ENCODE measurements at places on chromosomes 7 and 10.

- DNase-seq: no peak
Measured at GRCh38 chr7:82323806-82324205, 119.8 kb downstream of the CACNA2D1 start.

DNA sequence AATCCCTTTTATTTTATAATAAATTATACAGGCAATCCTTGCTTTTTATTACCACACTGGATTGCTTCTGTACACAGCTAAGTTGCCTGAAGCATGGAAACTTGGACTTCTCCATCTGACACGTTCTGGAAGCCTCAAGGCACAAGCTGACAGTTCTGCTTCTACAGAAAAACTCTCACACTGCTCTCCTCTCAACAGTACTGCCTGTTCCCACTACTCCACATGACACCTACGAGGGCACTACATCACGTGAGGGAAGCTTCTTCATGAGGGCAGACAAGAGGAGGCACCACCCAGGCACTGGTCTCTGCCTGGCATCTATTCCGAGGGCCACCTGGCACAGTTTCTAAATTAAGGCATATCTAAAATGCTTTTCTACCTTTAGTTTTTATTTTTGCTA lies 16.8 kb upstream of the FAM133B start:
- DNase-seq: no peak

- no peak for DNase-seq
Measured at GRCh38 chr7:102934239-102934638, 21.4 kb downstream of the LRRC17 start.

GRCh38 chr7:23315366-23315765 lies 16.2 kb downstream of the MALSU1 start:
- DNase-seq: no peak

DNA sequence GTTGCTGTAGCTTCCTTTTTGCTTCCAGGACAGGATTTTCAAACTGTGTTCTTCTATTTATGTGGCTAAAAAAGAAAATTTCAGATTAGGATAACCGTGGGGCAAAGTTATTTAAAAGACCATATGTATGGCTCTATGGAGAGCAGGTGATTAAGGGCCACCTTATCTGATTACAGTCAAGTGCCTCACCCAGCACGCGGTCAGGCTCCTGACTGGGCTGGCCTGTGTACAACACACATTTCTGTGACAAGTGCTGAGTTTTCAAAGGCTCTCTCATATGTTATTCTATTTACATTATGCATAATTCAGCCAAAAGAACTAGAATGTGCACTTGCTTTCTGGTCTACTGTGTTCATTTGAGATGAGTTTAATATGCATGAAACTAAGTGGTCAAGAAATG lies 547.4 kb downstream of the PHTF2 start:
- no peak for DNase-seq

DNA sequence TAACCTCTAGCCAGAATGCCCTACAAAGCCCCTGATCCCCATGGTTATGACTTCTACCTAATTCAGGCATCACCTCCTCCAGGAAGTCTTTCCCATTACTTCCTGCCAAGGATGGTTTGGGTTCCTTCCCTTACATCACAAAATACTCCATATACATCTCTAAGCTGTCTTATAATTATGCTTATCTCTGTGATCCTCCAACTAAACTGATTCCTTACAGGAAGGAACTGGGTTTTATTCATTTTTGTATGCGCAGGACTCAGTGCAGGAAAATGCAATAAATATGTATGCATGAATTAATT lies 41.3 kb downstream of the PIP4K2A start:
- no peak for DNase-seq

DNA sequence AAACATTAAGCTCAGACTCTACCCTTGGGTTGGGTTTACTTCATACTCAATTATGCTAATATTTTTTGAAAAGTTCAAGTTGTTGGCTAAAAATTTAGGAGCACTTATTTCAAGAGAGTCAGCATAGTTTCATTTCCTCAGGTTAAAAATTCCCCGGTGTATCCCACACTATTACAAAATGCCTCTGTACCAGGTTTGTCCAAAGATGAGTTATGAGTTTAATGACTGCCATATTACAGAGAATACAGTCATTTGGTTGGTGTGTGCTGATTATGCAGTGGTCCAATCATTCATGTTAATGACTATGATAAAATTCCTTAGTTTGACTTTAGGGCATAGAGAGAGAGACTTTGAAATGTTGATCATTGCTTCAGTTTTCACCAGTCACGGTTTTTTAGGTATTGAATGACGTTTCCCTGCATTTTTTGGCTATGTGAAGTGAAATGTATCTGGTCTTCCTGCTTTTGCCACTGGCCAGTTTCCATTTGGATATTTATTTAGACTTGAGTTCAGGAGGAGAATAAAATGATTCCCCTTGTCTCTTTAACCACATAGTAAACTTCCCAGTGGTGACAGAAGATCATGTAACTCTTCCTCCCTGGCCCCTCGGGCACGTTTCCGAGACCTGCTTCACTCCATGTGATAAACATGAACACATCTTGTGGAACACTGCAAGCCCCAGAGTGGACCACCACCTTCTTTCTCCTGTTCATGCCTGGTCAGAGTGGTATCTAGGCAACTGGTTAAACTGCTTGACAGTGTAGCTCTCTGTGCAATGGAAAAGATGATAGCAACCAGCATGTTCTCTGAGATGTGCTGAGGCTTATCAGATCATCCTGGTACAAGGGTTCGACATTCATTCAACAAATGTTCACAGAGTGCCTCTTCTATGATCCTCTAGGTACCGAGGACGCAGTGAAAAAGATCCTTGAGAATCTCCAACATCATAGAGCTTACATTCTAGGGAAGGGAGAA lies 153.6 kb downstream of the CACNB2 start:
- DNase-seq: no peak

GRCh38 chr7:29063872-29064271 lies 82.5 kb downstream of the CPVL start:
- DNase-seq: no peak

- no peak for DNase-seq
Measured at GRCh38 chr7:3094701-3095445, 51.2 kb upstream of the CARD11 start.

GRCh38 chr10:86684331-86685097 lies 16.2 kb downstream of the LDB3 start:
- DNase-seq: peak; percentile 11

GRCh38 chr7:100563809-100564400 lies 9.8 kb downstream of the SAP25 start:
- DNase-seq: peak; percentile 77

DNA sequence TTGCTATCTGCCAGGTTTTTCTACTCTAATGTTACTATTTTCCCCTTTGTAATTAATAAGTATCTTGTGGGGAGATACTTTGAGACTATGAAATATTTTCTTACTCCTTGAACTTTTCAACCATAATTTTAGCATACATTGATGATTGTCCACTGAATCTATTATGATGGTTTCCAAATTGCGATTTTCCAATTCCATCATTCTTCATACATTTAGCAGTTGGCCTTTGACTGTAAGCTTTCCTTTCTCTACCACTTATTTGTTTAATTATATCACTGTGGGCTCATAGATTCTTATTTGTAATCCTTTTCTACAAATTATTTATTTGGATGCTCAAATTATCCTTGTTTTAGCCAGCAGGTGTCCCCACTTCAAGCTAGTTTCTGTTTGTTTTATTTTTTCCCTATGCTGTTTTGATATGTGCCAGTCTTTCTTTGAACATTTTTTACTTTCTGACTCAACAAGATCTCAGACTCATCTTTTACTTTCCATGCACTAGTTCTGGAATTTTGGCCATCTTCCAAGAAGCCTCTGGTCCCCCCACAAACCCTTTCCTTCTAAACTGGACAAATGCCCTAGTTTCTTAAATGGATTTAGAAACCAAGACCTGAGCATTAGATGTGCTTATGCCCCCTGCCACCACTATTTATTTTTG lies 11.4 kb upstream of the MRPS16 start:
- peak; percentile 63 for DNase-seq

DNA sequence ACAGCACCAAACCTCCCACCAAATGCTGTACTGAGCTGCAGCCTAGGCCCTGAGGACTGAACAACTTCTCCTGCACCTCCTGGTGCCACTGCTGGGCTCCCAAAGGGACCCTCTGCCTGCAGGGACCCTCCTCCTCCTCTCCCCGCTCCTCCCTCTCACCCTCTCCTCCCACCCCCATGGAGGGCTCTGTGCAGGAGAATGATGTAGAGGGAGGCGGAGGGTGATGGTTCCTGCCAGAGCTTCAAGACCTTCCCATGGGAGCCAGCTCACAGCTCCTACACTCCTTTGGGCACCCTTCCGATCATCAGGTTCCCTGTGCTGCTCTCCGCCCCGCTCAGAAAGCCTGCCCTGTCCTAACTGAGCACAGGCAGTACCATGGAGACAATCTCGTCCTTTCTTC lies 97.7 kb downstream of the PRKAG2 start:
- no peak for DNase-seq

GRCh38 chr7:6489612-6490011 lies 41.9 kb upstream of the DAGLB start:
- peak; percentile 22 for DNase-seq

- DNase-seq: no peak
Measured at GRCh38 chr10:9762966-9763656, 1254.6 kb upstream of the CELF2 start.

GRCh38 chr7:157693521-157694375 lies 356.9 kb downstream of the DNAJB6 start:
- DNase-seq: no peak

DNA sequence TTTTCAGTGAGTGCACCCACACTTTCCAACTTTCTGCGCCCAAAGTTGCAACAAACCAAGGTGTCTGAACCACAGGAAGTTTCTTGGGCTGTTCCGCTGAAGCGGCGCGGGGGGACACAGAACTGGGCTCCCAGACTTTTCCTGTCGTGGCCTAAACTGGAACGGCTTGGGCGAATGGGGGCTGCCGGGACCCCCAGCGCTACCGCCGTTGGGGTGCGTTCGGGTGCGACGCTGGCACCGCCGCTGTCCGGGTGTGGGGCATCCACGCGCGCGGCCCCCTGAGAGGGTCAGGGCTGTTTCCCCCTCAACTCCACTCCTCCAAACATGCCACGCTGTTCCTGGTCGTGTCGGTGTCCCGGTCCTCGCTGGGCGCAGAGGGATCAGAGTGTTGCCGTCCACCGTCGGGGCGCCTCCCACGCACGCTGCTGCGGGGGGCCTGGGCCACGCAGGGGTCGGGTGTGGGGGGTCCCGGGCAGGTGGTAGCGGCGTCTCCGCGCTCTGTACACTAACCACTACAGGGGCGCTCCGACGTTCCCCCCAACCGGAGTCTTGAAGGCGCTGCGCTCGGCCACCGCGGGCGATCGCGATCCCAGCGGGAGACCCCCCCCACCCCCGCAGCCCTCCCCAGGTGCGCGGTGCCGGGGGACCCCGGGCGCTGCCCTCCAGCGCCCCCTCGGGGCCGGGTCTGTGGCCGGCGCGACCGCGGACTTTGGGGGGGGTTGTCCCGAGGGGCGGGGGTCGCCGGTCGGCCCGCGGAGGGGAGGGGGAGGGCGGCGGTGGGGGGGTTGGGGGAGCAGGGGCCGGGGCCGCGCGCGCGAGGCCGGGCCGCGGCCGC lies 2.2 kb upstream of the CUX1 start:
- peak; percentile 63 for DNase-seq

- no peak for DNase-seq
Measured at GRCh38 chr7:4816419-4817080, 41.1 kb downstream of the AP5Z1 start.

- DNase-seq: no peak
Measured at GRCh38 chr10:59435707-59436106, 73.4 kb upstream of the FAM13C start.
